ENCODE measurements at places on chromosomes 5 and 9. TPM values are rescaled to one million over a fixed set of nuclear protein-coding genes. Genes with fewer than 3 reads are reported as not detected.

- no peak for DNase-seq
These were observed 30.4 kb downstream of the AMBP start for GRCh38 chr9:114047717-114048116.

- no peak for DNase-seq
These were observed 92.1 kb upstream of the ERBIN start for GRCh38 chr5:65834306-65834705.

GRCh38 chr9:14515571-14516198, 177.5 kb downstream of the ZDHHC21 start:
- no peak for DNase-seq

DNA sequence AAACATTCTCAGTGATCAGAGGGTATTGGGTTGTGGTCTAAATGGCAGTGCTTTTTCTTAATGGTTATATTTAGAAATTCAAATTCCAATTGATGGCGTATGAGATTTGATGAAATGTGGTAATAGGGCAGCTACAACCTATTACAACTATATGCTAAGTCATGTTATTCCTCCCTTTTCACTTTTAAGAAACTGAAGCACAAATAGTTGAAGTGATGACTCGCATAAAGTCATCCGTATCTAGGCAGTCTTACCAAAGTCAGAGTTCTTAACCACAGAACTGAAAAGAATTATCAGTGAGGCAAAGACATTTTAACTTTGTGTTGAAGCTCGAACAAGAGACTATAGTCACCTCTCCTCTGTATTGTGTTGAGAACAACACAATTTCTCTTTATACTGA, 28.2 kb downstream of the C9orf152 start:
- DNase-seq: no peak

DNA sequence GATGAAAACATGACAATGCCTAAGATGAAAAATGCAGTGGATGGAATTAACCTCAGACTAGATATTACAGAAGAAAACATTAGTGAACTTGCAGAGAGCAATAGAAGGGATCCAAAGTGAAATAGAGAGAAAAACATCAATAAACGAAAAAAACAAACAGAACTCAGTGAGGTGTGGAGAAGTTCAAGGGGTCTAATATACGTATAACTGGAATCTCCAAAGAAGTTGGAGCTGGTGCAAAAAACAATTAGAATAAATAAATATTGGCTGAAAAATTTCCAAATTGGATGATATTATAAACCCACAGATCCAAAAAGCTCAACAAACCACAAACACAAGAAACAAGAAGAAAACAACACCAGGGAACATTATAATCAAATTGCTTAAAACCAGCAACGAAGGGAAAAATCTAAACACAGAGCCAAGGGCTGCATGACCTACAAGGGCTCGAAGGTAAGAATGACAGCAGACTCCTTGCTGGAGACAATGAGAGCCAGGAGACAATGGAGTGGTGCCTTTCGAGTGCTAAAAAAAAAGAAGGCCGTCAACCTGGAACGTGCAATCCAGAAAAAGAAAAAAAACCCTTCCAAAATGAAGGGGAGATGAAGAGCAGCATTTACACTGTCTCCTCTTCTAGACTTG, 11.8 kb downstream of the FAM163B start:
- no peak for DNase-seq

DNA sequence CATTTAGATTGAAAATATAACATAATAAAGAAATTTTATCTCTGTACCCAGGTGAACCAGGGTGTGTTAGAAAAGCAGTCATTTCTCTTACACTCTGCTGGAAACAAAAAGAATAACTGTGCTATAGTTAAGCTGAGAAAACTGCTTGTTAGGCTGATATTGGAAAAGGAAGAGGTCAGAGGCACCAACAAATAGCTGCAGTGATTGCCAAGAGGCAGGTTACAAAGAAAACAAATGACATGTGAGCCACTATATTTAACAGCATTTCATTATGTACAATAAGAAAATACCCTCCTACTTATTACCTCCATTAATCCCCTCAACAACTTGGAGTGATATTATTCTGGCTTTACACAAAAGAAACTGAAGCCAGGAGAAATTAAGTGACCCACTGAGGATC, 607.9 kb upstream of the TLE4 start:
- no peak for DNase-seq

DNA sequence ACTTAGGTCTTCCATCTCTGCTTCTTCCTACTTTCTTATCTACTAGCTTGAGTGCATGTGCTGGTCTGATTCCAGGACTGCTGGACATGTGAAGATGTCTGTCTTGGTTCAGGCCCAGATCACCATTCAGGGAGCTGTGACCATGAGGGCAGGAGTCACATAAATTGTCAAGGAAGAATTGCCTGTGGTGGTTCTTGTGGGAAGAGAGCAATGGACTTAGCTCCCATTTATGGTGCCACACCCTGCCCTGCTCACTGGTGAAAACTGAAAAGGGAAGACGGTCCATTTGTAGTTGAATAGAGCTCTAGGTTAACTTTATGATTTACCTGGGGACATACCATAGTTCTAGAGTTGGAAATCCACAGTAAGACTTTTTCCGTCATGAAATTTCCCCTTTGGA, 244.3 kb upstream of the ZNF608 start:
- no peak for DNase-seq

- DNase-seq: no peak
These were observed 5.8 kb downstream of the RGS14 start for GRCh38 chr5:177363565-177363964.

DNA sequence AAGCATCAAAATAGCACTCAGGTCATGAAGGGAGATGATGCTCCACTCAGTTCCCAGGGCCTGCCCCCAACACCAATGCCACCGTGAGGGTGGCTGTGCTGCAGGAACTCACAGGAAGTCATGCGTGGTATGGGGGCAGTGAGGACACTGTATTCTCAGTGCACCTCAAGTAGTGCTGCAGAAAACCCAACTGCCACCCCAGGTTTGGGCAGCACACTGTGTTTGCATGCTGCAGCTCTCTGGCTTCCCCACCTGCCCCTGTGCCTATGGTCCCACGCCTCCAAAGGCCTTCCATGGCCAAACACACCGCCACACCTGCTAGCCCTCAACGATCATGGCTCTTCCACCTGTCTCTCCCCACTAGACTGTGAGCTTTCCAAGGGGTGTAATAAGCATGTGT, 14.3 kb downstream of the LHFPL2 start:
- no peak for DNase-seq

- no peak for DNase-seq
These were observed 29.0 kb upstream of the CCNJL start for GRCh38 chr5:160341309-160341870.

DNA sequence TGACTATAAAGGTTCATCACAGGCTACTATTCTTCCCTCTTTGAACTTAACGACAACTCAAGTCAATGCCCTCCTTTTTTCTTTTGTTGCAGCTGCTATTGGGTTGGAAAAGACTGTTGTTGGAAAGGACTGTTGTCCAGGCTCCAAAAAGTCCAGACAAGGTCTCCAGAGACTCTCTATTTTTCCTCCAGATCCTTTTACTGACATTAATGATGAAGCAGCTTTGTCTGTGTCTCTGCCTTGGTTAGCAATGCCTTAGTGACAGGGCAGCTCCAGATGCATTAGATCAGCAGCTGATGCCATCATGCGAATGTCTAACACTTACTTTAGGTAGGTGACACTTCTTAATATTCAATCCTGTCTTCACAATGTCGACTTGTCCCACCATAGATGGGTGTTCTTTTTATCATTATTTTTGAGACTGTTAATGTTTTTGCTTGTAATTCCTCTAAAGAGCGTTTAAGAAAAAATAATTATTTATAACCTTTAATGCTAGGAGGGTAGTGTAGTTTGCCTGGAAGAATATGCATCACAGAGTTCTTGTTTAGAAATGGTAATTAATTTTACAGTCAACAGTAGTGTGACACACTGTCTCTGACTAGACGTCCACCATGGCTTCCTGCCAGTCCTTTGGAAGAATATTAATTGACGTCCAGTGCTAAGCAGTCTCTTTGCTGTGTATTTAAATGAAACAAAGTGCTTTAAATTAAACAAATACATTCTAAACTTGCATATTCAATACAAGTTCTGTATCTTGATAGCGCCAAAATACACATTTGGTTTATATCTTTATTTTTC, 492.2 kb downstream of the NR2F1-AS1 start:
- no peak for DNase-seq

DNA sequence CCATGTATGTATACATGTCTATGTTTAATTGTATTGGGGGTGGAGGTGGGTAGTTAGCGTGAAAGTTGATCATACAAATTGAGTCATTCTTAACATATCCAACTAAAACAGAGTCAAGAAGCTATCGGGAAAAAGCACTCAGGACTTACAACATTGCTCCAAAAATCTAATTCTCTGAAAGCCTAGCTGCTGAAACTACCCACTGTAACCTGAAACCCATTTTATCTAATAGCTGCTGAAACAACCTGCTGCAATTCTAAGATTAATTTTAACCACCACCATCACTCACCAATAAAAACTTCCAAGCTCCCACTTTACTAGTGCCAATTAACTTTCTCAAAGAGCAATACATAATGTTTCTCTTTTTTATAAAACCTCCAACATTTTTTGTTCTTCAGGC, 32.2 kb downstream of the KCNV2 start:
- DNase-seq: no peak

DNA sequence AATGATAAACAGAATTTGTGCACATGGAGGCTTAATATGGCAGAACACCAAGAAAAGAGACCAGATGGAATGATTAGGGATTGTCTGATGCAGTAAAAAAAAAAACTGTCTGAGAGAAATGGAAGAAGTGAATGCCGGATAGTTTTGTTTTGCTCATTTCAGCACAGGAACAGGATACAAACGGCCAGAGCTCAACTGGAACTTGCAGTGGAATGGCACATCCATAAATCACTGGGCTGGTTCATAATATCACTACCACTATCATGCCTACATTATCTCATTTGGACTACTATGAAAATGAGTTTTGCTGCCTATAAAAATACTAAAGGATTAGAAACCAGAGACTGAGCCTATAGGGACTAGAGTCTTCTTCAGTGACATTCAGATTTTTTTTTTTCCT, 9.7 kb downstream of the PTAR1 start:
- no peak for DNase-seq

- DNase-seq: no peak
These were observed 25.9 kb downstream of the CCT5 start for GRCh38 chr5:10275991-10276390.

DNA sequence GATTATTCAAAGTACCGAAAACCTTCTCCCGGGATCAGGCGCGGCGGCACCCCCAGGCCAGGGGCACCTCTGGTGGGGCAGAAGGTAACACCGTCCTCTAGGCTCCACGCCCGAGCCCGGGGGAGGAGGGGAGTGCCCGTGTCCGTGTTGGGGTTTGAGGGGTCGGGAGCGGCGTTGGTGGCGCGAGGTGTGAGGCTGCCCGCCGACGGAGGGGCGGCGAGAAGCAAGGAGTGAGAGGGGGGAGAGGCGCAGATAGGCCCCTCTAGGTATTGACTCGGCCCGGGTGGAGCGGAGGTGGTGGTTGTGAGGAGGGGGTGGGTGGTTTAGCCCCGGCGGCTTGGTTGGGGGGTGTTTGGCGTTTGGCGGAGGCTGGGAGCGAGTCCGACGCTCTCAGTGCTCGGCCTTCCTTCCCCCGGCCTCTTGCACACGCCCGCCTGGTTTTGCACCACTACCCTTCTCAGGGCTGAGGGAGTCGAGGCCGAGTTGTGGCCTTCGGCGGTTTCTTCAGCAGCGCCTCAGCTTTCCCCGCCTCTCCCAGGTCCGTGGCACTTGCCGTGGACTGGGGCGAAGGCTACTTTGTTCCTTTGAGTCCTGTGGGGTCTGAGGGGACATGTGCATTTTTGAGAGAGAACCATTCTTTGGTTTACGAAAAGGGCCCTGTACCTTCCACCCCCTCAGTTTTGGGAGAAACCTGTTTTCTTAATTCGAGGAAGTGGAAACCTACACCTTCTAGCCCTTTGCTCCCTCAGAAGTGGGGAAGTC, 450 bp downstream of the GPBP1 start:
- DNase-seq: no peak

DNA sequence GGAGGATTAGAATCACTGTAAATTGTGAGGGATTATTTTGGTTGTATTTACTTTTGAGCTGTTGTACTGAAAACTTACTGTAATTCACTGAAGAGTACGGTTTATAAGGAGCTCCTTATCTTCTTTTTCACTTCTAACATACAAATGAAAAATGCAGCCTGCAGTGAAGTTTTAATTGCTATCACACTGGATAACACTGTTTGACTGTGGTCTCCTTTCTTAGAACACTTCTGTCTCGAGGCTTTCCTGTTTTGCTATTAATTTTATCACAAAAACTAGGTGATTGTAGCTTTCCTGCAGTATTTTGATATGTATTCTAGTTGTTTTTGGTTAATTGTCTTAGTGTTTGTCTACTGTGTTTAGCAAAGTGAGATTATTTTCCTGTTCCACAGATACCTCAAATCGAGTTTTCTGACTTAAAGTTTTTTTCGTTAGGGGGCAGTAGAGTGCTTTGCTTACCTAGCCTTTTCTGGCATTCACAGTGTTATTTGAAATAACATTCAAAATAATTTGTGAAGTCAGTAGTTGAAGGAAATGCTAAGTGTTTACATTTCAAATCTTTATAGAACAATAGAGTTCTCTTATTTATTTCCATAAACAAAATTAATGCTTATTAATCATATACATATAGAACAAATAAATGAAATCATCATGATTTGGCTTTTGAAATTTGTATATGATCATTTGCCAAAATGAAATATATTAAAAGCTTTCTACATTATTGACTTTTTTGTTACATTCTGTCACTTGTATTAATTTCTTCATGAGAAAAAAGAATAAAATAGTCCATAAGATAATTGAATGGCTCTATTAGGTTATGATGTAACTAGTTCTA, 52.9 kb downstream of the COMMD10 start:
- DNase-seq: peak; percentile 12

DNA sequence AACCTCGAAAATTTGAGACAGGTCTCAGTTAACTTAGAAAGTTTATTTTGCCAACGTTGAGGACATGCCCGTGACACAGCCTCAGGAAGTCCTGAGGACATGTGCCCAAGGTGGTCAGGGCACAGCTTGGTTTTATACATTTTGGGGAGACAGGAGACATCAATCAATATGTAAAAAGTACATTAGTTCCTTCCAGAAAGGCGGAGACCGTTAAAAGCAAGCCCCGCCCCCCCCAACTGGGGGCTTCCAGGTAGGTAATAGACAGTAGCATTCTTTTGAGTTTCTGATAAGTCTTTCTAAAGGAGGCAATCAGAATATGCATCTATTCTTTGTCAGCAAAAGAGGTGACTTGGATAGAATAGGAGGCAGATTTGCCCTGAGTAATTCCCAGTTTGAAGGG, 599 bp upstream of the MOCS2 start:
- DNase-seq: no peak

DNA sequence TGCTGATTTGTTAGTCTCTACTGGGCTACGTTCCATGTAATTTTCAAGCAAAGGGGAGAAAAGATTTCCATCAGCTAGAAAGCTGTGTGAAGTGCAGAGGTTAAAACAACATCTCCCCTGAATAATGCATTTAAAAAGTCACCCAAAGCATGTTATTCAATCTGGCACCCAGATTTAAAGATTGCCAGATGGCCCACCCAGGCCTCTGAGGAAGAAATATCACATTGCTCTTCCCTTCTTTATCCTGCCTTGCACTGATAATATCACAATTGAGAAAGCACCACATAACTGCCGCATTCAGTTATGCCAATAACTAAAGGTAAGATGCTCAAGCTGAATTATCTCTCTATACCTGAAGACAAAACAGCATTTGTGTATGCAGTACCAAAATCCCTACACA, 119.4 kb upstream of the PUM3 start:
- no peak for DNase-seq

The FBP1 gene
- not detected for total RNA-seq

The WNT8A gene
- not detected for total RNA-seq

The RC3H2 gene
- 21.9 TPM for total RNA-seq

The PAPPA gene
- 0.03 TPM for total RNA-seq

The IL3 gene
- total RNA-seq: not detected

The CCL27 gene
- total RNA-seq: not detected

The ETF1 gene
- 138 TPM for total RNA-seq

The GPR151 gene
- not detected for total RNA-seq

The SYK gene
- total RNA-seq: 135 TPM

Measured in GM12878 (cell line).